ENCODE measurements at places on chromosomes 5 and 9. TPM values are rescaled to one million over a fixed set of nuclear protein-coding genes. Genes with fewer than 3 reads are reported as not detected.

Gene GEMIN5
- total RNA-seq: 23.3 TPM

Gene FAM151B
- total RNA-seq: 1.2 TPM

Gene MCIDAS
- 3.1 TPM for total RNA-seq

Gene LCN15
- not detected for total RNA-seq

Gene LHFPL2
- 39.0 TPM for total RNA-seq

Gene SIMC1
- total RNA-seq: 14.2 TPM

Gene CETN3
- 23.9 TPM for total RNA-seq

Gene SPINK6
- total RNA-seq: 0.39 TPM

Gene LAMC3
- total RNA-seq: 2.6 TPM

Gene NCS1
- 43.3 TPM for total RNA-seq

Gene FAM114A2
- total RNA-seq: 9.3 TPM

Gene PCDHB4
- 0.05 TPM for total RNA-seq
